ENCODE measurements at places on chromosomes 2 and 18.

DNA sequence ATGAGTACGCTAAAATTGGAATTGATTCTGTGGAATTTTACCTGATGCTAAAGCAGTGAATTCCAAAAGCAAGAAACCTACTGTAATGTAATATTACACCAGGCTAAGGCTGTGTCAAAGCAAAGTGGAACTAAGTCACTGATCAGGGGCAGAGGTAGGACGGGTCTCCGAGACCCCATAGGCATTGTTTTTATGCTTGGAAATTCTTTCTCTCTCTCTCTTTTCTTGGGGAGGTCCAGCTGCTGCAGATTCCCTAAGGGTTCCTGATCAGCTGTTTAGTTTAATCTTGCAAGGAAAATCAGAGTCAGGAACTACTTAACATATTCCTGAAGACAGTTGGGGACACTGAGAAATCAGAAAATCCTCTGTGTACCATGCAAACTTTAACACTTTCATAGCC, 220.2 kb downstream of the SRBD1 start:
- DNase-seq = no peak

- no peak for DNase-seq
Measured at GRCh38 chr2:207354462-207354861, 175.3 kb upstream of the CREB1 start.

GRCh38 chr2:191959209-191959608, 112.3 kb upstream of the CAVIN2 start:
- DNase-seq = no peak

DNA sequence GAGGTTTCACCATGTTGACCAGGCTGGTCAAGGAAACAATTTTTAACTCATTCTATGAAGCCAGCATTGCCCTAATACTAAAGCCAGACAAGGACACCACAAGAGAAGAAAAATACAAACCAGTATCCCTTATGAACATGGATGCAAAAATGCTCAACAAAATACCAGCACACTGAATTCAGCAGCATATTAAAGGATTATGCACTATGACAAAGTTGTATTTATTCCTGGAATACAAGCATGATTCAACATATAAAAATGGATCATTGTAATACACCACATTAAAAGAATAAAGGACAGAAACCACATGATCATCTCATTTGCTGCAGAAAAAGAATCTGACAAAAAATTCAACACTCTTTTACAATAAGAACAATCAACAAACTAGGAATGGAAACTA, 138.7 kb downstream of the RAB3GAP1 start:
- no peak for DNase-seq

DNA sequence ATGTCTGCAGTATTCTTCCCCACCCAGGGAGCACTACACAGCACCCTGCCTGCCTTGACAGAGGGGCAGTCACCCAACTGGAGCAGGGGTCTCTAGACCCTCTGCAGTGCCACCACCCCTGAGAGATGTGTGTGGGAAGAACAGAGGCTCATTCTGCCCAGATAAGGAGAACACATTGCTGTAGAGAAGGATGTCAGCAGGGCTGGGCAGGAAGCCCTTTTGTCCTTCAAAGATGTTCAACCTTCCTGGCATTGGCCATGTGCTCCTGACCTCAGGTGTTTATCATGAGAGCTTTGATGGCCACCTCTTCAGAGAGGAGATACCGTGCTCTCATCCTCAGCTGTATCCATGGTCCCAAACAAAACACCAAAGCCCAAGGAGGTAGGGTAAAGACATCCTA, 4.6 kb upstream of the TEX51 start:
- no peak for DNase-seq

GRCh38 chr2:106886916-106887758, 1.2 kb upstream of the ST6GAL2 start:
- no peak for DNase-seq

DNA sequence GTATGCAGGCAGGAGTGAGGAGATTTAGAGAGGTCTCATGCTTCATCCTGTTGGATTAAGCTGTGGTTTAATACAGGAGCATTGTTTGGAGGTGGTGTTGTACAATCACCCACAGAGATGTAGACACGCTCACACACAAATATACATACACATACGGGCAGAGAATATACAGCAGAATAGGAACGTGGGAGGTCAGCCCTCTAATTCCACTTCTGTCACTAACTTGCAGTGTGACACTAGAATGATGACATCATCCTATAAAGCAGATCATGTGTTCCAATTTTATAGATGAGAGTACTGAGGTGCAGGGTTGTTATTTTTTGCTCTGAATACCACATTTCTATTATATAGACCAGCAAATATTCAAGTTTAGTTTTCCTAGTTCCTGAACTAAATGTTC, 54.4 kb downstream of the TRIB2 start:
- no peak for DNase-seq
